ENCODE measurements at places on chromosomes 4 and X.

- no peak for DNase-seq
Observed at GRCh38 chr4:110617075-110617640, 5.7 kb downstream of the PITX2 start.

- DNase-seq: no peak
Observed at GRCh38 chr4:179447308-179447707, 2005.1 kb upstream of the AGA start.

GRCh38 chr4:40530961-40531635, 98.6 kb downstream of the RBM47 start:
- no peak for DNase-seq

- DNase-seq: no peak
Observed at GRCh38 chrX:103614999-103615398, 7.2 kb downstream of the TCEAL3 start.

GRCh38 chrX:44747317-44747716, 96.5 kb upstream of the DUSP21 start:
- DNase-seq: no peak

GRCh38 chr4:135269125-135269890, 1067.7 kb upstream of the PABPC4L start:
- DNase-seq: no peak

GRCh38 chr4:40484346-40485090, 145.1 kb downstream of the RBM47 start:
- no peak for DNase-seq

Measured in AG09309 (cell line).